ENCODE measurements at places on chromosomes 13 and 19. TPM values are rescaled to one million over a fixed set of nuclear protein-coding genes. Genes with fewer than 3 reads are reported as not detected.

- no peaks in the 10 kb centered on the region for H3K36me3 ChIP-seq
- no peak overlapping the region for H3K4me3 ChIP-seq
- no peaks in the 10 kb centered on the region for H3K27me3 ChIP-seq
- no peak for DNase-seq
Measured at GRCh38 chr13:57408312-57408711, 223.2 kb upstream of the PCDH17 start.

DNA sequence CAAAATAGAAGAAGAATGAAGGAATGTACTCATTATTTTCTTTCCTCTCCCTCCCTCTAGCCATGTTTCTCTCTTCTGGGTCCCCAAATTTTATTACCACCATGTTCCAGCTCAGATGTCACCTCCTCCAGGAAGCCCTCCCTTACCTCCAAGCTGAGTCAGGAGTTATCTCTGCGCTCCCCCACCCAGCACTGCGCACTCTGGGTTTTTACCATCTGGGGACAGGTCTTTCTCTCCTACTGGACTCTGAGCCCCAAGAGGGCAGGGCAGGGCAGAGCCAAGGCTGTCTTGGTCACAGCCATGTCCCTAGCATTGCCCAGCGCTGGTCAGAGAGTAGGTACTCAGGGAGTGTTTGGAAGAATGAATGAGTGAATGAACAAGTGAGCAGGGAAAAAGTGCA is 2.9 kb downstream of the GNG8 start:
- no peaks in the 10 kb centered on the region for H3K36me3 ChIP-seq
- no peak overlapping the region for H3K4me3 ChIP-seq
- no peak overlapping the region for H3K27ac ChIP-seq
- peaks cover 2% of the 10 kb centered on the region for H3K4me1 ChIP-seq
- H3K27me3 ChIP-seq: no peaks in the 10 kb centered on the region

DNA sequence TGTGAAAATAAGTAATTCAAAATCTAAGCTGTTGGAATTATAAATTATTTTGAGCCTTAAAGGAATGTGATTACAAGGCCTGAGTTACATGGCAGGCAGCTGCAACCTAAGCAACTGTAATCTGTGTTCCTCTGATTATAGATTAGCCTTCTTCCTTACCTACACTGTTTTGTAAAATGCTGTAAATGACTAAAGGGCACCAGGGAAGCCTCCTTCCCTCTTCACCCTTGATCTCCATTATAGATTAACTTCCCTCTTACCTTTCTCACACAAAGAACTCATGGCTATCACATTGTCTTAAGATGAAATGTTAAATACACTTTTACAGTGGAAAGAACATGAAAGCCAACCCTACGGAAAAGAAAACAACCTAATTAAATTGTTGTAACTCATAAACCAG is 423.7 kb upstream of the KLF12 start:
- DNase-seq: no peak
- H3K4me3 ChIP-seq: no peak overlapping the region
- H3K27me3 ChIP-seq: no peaks in the 10 kb centered on the region
- H3K4me1 ChIP-seq: no peaks in the 10 kb centered on the region
- H3K27ac ChIP-seq: no peak overlapping the region

GRCh38 chr19:15358918-15359317 is 20.7 kb downstream of the AKAP8 start:
- H3K36me3 ChIP-seq: peaks cover 17% of the 10 kb centered on the region
- H3K27me3 ChIP-seq: no peaks in the 10 kb centered on the region
- H3K4me3 ChIP-seq: no peak overlapping the region
- DNase-seq: no peak

The LGI4 gene
- total RNA-seq: not detected
